ENCODE measurements at places on chromosomes 6 and 20.

GRCh38 chr20:3804781-3805180 lies 8.7 kb downstream of the CDC25B start:
- DNase-seq, result peak; percentile 38

DNA sequence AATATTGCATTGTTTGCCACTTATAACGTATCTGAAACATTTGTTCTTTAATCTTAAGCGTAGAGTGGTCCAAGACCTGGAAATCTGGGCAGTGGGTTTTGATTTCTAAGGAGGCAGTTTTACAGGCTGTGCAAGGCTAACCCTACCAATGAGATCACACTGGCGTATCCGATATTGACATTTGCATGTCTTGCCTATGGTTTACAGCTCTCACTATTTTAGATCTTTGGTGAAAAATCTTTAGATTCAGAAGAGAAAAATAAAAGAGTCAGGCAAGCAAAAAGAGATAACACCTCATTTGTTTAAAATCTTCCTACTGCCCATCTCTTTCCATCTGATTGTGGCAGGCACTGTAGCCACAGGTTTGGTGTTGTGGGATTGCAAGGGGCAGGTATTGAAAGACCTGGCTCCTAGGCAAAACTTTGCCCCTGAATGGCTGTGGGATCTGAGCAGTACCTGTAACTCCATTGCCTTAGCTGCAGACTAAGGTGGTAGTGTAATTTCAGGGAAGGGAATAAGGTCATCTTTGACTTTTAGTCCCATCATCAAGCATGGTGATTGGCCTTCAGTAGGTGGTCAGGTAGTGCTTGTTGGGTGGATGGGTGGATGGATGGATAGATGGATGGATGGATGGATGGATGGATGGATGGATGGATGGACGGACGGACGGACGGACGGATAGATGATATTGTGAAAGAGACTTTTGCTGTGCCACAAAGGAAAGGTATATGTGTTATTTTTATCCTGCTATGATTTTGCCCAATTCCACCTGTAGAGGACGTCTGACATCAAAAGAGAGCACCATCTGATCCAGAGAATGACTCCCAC lies 1.9 kb downstream of the TNFAIP3 start:
- no peak for DNase-seq

DNA sequence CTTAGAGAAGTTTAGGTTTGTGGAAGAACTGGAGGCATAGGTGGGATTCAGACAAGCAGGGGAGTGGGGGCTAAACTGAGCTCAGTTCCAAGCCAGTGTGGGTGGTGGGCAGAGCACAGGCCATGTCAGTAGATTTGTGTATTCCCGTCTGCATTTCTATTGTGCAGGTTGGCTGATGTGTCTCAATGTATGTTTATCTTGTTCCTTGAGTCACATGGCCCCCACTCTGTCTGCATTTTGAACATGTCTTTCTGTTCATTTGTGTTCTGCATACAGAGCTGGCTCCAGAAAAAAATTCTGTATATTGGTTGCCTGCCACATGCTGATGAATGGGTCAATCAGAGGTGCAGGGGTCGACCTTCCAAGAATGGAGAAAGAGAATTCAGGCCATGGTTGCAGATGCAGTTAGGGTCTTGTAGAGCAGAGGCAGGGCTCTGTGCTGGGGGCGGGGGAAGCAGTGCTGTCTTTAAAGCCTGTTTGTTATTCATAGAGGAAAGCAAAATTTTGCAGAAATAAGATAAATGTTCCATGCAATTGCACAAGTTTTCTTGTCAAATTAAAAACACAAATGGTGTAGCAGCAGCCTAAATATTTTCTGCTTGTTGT lies 166.7 kb downstream of the CDH26 start:
- no peak for DNase-seq

DNA sequence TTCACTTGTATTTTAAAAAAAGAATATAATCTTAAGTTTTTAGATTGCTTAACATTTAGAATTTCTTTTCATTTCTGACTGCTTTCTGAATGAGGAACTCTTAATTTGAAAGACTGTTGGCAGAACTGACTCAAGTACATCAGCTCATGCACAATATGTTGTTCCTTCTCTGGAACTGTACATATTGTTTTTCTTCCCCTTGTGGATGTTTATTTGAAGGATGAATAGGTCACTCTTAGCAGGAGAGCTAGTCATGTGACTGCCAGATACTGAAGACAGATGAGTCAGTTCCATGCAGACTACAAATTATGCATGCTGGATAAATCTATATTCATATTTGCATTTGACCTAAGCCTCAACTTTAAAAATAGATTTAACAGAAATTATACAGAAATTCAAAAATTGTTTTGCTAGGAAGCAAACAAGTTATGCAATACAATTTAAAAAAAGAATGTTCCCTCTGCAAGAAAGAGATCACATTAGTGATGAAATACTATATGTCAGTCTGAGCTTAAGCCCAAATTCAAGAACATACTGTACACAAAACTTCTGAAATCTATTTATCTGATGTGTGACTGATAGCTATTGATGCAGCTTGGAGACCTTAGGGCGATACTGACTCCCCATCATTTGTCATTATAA lies 1274.9 kb upstream of the GJE1 start:
- no peak for DNase-seq

- no peak for DNase-seq
Observed at GRCh38 chr20:17377231-17377630, 150.4 kb downstream of the PCSK2 start.

- no peak for DNase-seq
Observed at GRCh38 chr6:15350386-15351083, 104.7 kb downstream of the JARID2 start.

GRCh38 chr6:443621-444159 lies 52.1 kb downstream of the IRF4 start:
- no peak for DNase-seq

DNA sequence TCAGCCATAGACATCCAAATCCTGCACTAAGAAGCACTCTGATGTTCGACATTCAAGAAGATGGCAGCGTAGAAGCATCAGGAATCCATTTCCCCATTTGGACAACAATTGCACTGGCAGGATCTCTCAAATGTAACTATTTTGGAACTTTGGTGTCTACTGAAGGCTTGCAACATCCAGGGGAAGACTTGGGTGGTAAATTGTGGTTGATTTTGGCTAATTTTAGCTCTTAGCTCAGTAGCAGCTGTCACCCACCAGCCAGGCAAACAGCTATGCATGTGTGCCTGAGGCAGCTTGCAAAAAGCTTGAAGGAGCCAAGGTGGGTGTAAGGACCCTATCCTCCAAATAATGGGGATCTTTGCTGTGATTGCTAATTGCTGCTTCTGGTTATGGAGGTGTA lies 35.1 kb upstream of the PPP1R3G start:
- DNase-seq, result no peak
